ENCODE measurements at places on chromosomes 6 and 20.

DNA sequence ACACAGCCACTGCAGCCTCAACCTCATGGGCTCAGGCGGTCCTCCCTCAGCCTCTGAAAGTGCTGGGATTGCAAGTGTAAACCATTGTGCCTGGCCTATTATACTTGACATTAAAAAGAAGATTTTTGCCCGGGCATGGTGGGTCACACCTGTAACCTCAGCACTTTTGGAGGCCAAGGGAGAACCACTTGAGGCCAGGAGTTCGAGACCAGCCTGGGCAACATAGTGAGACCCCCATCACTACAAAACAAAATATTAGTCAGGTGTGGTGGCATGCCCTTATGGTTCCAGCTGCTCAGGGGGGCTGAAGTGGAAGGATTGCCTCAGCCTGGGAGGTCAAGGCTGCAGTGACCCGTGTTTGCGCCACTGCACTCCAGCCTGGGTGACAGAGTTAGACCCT, 42.4 kb downstream of the FAM217A start:
- DNase-seq = no peak

GRCh38 chr6:120473804-120474203, 860.5 kb downstream of the TBC1D32 start:
- DNase-seq = no peak

- DNase-seq = no peak
Observed at GRCh38 chr6:32117461-32117860, 8.3 kb upstream of the TNXB start.

GRCh38 chr20:38836991-38837390, 31.5 kb downstream of the PPP1R16B start:
- DNase-seq = no peak

- DNase-seq = peak; percentile 32
Observed at GRCh38 chr6:12233693-12234571, 56.2 kb upstream of the EDN1 start.

DNA sequence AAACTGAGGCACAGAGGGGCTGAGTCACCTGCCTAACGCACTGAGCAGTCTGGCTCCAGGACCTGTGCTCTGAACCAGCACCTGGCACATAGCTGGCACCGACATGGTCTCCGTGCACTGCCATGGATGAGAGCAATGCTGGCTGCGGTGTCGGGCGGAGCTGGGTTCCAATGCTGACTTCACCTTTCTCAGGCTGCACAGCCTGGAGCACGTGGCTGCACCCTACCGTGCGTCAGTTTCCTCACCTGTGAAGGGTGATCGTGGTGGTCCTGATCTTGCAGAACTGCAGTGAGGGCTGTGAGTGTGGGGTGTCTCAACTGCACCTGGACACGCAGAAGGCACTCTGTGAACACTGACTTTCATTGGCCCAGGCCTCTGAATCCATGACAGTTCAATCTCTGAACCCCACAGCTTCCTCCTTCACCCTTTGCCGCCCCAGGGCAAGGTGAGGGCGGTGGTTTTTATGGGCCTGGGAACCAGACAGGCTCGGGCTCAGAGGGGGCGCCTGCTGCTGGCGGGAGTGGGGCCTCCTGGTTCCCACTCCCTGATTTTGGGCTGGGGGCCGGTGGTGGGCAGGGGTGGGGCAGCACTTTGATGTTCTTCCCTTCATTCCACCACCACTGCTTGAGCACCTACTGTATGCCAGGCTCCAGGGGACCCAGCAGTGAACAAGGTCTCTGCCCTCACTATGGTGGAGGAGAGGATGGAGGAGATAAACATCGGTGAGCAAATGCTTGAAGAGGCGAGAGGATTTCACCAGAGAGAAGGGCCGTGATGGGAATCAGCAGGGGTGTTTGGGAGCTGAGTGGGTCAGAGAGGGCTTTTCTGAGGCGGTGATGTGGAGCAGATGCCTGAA, 102.9 kb downstream of the CEBPB start:
- no peak for DNase-seq

DNA sequence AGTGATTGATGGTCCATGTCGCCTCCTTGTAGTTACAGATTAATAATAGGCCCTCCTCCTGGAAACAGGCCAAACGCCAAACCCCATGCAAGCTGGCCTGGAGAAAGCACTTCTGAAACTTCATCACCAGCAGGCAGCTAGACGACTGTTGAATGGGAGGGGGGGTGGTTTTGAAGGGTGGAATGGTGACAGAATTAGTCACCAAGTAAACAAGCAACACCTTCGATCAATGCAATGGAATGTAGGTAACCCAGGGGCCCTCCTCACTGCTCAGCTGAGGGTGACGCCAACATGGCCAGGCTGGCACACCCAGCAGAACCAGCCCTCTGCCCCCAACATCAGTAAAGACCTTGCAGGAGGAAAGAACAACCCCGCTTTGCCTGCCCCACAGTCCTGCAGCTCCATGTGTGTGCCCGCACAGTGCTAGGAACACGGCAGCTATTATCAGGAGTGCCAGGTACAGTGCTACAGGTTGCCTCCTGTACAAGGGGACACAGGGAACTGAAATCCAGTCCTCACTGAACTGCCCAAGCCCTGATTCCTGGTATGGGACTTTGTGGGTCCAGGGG, 2.7 kb downstream of the BCAS1 start:
- no peak for DNase-seq

DNA sequence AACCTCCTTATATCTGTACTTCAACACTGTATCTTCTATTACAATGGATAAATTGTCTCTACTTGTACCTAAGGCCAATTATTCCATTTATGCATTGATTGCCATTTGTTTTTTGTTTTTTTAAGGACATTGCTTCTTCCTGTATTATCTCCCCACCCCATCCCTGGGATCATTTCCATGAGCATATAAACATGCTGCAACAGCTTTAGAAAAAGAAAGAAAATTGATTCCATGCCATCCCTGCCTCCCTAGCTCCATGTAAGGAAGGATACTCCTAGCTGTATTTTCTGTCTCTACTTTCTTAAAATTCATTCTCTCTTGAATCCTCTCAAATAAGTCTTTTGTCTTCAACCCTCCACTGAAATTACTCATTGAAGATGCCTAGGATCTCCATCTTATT, 101.8 kb upstream of the SIM1 start:
- no peak for DNase-seq

DNA sequence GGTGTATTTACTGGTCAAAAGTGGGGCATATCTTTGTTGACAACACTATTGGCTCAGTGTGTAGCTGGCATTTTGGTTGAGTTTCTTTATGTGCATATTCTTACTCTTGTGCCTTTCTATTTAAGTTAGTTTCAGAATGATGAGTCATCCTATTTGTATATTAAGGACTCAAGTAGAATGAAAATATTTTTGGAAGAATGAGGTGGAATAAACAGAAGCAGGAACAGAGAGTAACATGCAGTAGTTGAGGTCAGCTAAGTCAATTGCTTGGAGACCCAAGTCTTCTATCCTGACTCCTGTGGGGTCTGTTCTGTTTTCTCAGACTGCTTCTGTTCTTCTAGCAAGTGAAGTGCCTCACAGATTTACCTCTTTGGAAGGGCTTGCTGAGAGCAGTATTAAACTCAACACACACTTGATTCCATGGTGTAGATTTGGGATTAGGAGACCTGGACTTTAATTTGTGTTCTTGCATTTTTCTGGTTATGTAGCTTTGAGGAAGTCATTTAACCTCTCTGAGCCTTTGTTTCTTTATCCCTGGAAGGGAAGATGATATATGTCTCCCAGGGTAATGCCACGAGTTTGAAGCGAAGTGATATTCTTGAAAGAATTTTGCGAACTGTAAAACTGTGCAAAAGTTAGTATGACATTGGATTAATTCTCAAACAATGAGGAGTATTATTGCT, 324.3 kb downstream of the QKI start:
- no peak for DNase-seq

GRCh38 chr6:104604685-104605084, 255.0 kb downstream of the HACE1 start:
- no peak for DNase-seq

DNA sequence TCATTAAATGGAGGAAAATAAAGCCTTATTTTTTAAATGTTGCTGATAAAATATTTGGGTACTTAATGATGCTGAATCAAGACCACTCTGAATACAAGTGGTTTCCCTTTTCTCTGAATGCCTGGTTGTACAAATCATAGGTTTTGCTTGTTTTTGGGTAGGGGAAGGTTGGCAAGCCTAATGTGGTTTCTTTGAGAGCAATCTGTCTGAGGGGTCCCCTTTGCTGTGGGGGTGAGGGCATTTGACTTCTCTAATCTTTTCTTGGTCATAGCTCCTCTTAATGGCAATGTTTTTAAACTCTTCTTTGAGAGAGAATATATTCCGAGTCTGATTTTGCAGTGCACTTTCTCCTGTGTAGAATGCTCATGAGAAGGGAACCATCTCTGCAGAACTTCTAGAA, 99.2 kb downstream of the SOX4 start:
- DNase-seq = no peak

DNA sequence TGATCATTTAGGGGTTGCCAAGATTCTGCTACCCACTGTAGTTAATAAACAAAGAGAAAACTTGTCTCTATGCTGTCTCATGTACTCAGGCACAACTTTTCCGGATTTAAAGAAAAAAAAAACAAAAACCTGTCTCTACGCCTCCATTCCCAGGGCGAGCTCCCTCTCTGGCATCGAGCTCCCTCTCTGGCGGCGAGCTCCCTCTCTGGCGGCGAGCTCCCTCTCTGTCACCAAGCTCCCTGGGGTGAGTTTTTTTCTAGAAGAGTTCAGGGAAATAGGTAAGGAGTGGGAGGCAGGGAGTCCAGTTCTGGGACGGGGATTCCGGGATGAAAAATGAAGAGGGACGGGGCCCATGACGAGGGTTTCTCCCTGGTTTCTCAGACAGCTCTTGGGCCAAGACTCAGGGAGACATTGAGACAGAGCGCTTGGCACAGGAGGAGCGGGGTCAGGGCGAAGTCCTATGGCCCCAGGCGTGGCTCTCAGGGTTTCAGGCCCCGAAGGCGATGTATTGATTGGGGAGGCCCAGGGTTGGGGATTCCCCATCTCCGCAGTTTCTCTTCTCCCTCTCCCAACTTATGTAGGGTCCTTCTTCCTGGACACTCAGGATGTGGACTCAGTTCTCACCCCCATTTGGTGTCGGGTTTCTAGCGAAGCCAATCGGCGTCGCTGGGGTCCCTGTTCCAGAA, 16.5 kb upstream of the HLA-A start:
- DNase-seq = no peak

DNA sequence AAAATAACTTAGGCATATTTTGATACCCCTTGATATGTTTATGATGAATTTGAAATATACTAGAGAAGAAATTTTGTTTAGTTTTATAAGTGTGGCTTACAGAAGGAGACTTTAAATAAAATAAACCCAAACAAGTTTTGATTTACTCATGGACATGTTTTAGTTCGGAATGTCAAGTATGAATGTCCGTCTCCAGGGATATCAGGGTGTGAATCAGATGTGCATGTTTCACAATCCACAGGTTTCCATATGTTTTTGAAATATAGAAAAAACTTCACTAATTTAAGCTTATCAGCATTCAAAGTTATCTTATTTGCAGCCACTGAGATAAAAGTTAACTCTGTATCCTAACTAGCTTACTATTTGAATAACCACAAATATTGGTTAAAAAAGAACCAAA, 51.5 kb downstream of the PLCB1 start:
- no peak for DNase-seq

DNA sequence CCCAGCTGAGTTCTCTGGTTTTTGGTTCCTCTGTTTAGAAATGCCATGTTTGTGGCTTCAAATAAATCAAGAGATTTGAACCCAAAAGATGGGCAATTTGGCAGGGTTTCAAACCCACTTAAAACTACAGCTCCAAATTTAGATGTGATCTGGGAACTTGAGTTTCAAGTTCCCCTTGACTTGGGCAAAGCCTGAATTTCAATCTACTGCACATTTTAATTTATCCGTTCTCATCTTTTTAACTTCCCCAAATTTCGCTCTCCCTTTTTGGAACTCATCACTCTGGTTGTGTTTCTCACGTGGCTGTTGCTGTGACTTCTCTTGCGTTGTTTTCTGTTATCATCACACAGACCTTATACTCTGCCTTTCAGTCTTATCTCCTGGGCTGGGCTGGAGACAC, 230.9 kb downstream of the CDC5L start:
- DNase-seq = no peak

GRCh38 chr20:1418350-1418749, 25.5 kb upstream of the FKBP1A start:
- no peak for DNase-seq

DNA sequence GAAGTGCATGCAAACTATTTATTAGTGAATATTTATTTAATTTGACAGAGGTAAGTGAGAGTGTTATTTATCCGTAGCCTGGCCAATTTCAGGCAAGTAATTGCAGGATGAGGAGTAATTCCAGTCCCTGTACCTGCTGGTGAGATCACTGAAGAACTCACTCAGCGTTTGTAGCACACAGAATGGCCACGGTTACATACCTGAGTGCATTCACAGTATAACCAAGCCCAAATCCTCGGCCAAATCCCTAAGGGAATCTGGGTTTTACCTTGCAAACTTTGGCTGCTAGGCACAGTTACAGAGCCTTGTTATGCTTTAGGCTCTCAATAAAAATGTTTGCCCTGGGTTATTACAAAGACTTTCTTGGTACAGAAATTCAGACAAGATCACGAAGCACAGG, 93.3 kb downstream of the KCNQ5 start:
- no peak for DNase-seq

- no peak for DNase-seq
Observed at GRCh38 chr20:6040958-6041807, 12.7 kb downstream of the LRRN4 start.

DNA sequence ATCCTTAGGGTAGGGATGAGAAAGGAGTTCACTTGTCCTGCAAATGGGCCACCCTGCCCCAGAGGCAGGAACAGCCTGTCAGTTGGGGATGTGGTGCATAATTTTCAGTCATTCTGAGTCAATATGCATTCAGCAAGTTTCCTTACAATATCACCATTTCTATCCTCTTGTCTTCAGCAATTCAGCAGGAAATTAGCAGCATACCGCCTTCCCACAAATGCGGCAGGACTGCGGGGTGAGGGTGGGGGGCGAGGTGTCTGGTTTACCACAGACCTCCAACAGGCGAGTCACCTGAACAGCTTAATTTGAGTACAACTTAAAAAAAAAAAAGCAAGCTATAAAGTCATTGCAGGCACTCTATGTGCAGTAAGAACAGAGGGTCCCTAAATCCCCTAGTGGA, 126.8 kb downstream of the MAP3K7 start:
- no peak for DNase-seq

GRCh38 chr6:33417128-33417902, 592 bp downstream of the CUTA start:
- peak; percentile 72 for DNase-seq

DNA sequence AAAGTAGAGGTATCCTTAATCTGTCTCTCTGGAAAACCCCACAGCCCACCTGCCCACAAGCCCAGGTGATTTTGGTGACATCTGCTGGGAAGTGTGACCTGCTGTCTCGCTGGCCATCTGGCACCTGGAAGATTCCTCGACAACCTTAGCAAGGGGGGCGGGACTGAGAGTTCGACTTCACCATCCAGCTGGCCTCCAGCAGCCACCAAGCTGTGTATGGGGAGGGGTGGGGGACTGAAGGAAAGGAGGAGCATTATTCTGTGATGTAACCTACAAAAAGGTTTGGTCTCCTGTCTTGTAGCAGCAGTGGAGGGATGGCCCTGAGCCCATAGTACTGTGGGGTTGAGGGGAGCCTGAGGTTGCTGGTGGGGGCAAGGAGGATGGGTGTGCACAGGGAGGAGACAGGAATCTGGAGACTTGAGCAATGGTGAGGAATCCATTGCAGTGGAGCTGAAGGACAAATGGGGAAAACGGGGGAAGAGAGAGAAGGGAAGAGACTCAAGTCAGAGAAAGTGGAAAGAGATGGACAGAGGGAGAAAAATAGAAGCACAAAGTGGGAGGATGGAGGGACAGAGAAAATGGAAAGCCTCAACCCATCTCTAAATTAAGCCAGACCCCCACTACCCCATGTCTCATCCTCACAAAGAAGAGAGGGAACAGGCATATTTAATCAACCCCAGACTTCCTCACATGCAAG, 4.0 kb downstream of the LY6G6F start:
- DNase-seq = no peak

GRCh38 chr6:134510920-134511319, 193.0 kb upstream of the SGK1 start:
- DNase-seq = no peak
